Aorta (tissue), 5 donors: ENCODE measurements at places on chromosomes 12 and 14.

- no peak for DNase-seq
Observed at GRCh38 chr12:68831272-68831671, 23.3 kb downstream of the MDM2 start.

DNA sequence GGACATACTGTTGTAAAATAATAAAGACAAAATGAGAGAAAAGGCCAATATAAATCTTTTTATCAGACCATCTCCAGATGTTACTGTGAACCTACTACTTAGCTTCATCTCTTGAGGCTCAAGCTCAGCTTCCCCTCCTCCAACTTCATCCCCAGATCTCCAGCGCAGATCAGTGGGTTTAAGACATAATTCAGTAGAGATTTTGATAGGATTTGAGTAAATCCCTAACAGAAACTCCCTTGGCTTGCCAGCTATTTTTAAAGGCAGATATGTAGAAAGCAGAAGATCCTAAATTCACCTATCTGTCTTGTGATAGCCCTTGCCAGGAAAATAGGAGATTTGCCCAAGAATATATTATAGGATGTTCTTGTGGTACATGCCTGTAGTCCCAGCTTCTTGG is 236.7 kb downstream of the FBXL14 start:
- no peak for DNase-seq

DNA sequence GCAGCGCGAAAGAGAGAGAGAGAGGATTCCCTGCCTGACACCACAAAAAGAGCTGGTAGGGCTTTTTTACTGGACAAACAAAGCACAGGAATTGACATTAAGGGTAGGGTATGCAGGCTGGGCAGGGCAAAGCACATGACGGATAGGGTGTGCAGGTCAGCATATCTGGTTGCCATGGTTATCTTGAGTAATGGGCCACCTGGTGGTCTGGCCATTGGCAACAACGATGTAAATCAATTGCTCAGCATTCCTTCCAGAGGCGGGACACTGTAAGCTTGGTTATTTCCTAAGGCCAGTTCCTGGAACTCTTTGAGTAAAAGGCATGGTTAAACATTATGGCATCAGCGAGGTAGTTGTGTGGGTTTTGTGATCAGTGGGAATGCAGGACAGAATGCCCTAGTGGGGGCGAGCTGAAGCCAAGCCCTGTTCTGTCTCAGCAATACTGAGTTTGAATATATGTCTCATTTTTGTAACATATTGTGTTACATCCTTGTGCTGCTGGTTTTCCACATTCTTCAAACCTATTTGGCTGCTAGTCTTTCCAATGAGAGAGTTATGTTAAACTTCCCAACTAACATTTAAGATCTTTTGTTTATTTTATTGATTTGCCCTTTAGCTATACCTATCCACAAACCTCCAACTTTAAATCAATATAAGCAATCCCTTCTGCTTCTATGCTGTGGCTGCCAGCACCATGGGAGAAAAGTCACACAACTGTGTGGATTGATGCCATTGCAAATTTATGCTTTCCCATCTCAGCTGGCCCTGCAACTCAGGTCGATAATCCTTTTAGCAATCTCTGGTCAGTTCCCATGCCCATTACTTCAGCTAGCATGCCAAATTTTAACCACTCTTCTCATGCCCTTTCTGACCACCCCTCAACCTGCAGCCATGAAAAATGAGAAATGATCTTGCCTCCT is 396.7 kb upstream of the PDE3A start:
- DNase-seq, result no peak

- no peak for DNase-seq
Observed at GRCh38 chr14:67513631-67514108, 19.4 kb upstream of the PLEKHH1 start.

GRCh38 chr14:73924337-73924736 is 25.6 kb downstream of the FAM161B start:
- DNase-seq, result no peak

DNA sequence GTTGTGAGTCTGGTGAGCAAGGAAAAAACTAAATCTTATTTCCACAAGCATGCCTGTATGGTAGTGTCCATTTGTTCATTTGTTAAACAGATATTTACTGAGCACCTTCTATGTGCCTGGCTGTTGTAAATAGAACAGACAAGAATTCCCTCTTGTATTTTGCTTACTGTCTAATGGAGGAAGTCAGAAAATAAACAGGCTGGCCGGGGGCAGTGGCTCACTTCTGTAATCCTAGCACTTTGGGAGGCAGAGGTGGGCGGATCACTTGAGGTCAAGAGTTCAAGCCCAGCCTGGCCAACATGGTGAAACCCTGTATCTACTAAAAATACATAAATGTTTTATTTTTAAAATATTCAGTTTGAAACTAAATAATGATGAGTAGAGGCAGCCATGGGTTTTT is 79.3 kb downstream of the GTF2A1 start:
- no peak for DNase-seq

DNA sequence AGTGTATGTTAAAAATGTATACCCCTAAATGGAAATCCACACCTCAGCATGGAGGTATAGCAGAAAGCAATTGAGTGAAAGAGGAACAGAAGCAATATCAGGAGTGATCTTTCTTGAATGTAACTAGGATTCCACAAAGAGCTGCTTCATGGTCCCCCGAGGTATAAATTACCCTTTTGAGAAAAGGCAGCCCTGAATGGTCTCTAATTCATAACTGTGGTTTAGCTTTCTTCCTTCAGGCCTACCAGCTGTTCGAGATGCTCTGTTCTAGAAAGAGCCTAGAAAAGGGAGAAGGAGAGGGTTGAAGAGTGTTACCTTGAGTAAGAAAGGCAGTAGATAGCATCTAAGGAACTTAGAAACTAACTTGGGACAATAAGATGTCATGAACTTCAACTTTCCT is 42.9 kb upstream of the CSRNP2 start:
- no peak for DNase-seq

DNA sequence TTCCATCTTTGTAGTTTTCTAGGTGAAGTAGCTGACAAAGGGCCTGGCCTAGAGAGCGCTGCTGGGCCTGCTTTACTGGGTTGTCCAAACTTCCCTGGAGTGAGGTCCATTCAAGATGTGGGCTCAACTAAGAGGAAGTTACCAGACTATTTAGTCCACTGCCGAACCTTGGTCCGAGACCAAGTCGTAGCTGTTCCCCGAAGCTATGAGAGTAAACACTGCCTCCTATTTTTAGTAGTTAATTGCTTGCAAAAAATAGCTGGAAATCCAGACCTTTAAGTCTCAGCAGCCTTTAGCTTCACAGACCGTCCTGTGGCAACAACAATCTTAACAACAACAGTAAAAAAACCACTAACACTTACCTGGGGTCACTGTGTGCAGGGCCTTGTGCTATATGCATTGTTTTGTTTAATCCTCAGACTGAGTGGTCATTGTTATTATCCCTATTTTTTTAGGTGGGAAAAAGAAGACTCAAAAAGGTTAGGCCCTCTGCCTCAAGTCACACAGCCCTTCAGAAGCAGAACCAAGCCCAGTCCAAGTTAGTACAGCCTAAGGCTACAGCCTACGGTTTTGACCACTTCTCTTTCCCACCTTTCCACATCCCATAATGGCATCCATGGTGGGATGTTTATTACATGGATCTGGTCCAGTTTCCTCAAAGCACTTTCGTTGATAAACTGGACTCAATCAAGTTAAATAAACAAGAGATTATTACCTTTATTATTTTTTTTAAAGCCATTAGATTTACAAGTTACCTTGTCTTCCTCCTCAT is 30.6 kb downstream of the SOCS2 start:
- DNase-seq, result no peak

DNA sequence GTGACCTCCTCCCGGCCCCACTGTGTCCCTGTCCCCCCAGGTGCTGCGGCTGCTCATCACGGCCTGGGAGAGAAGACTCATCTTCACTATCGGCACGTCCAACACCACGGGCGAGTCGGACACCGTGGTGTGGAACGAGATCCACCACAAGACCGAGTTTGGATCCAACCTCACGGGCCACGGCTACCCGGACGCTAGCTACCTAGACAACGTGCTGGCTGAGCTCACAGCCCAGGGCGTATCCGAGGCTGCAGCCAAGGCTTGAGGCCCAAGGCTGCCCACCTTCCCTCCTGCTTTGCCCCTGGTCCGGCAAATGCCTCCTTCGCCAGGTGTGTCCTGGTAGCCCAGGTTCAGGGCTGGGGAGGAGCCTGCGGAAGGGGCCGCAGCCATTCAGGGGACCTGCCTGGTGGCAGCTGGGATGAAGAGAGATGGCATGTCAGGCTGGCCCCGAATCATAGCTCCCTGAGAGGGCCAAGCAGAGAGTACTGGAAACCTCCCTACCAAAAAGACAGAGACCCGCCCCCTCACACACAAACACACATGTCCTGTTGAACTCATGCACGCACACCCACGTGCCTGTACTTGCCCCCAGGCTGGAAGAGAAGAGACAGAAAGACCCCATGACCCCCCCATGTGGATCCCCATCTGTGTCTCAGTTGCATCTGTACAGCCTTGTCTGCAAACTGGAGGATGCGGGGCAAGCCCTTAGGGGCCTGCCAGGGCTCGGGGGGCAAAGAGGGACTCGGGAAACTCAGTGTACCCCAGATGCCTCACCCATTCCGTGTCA is 38.7 kb downstream of the RASAL1 start:
- DNase-seq, result peak; percentile 36
